ENCODE measurements at places on chromosomes 2 and 18.

- DNase-seq: no peak
Measured at GRCh38 chr18:22830511-22830910, 102.6 kb upstream of the RBBP8 start.

GRCh38 chr18:23872701-23873550, 141.6 kb upstream of the TTC39C start:
- no peak for DNase-seq

DNA sequence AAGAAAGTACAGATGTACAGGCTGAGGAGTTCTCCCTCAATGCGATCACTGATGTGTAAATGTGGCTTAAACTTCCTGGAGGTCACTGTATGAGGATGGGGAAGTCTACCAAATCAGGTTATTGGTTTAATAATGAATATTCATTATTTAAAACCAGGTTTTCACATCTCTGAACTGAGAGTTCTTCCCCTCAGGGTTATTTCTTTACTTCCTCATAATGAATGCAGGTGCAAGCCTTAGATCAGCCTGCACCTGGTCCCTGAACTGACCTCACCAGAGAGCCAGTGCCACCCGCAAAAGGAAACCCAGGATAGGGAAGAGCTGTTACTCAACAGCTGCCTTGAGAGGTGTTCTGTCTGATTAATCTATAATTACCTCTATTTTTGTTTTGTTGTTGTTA, 369.0 kb downstream of the EPHA4 start:
- DNase-seq: no peak

- DNase-seq: no peak
Measured at GRCh38 chr18:69208545-69208944, 192.1 kb upstream of the DOK6 start.

GRCh38 chr18:37769826-37770225, 204.2 kb upstream of the CELF4 start:
- DNase-seq: no peak

DNA sequence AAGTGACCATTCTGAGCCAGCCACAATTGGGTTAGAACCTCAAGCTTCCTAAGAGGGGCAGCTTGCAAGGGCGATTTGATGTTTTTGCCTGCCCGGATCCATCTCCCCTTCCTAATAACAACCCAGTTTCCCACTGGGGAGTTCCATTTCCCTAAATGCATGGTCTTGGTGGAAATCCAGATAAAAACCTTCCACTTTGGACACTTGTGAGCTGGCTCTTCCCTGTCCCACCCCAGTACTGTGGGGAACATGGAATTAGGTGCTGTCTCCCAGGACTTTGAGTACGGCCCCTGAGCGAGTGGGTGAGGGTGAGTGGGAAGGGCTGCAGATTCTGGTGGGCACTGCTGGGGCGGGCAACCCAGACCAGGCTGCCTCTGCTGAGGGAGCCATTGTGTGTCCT, 122.3 kb downstream of the DDX1 start:
- no peak for DNase-seq

GRCh38 chr2:44055664-44056063, 59.9 kb upstream of the LRPPRC start:
- no peak for DNase-seq

DNA sequence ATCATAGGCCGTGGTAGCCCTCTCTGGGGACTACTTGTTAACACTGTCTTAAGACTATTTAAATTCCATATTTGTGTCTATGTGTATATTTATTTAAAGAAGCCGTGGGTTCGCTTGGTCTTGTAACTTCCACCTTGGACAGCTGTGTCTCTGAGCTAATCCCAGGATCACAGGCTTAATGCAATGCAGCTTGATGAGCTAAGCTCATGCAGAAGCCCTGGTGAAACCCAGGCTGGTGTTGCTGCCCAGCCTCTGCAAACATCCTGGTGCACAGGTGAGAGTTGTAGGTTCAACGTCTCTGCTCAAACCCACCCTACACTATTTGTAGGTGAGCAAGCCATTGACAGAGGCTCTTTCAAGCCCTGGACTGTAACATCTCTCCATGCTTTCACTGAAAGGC, 211.8 kb downstream of the FAM210A start:
- no peak for DNase-seq

DNA sequence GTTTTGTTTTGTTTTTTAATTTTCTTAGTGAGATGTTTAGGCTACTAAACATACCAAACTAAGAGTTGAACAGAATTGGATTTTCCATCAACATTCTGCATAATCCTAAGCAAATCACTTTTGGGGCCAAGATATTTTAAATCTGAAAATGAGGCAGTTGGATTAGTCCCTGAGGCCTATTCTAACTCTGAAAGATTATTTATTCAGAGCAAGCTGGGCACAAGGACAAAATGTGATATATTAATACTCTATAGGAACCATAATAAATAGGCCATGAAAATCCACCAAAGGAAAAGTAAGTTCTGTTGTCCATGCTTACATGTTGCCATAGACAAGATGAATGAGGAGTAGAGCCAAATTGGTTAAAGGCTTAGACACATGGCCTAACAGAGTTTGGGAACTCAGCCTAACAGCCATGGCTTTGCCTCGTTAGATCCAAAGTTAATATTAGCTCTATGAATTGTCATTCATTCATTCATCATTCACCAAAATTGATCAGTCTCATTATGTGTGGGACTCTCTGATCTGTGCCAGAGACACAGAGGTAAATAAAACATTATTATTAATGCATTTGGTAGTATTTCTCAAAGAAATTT, 183.5 kb downstream of the SCG2 start:
- DNase-seq: no peak

DNA sequence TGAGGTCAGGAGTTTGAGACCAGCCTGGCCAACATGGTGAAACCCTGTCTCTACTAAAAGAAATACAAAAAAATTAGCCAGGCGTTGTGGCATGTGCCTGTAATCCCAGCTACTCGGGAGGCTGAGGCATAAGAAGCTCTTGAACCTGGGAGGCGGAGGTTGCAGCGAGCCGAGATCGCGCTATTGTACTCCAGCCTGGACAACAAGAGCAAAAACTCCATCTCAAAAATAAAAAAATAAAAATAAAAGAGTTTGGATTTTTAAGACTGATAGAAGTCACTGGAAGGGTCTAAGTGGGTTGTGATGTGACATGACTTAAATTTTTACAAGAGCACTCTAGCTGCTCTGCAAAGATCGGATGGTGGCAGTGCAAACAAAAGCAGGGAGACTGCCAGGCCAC, 15.9 kb downstream of the KCNK3 start:
- DNase-seq: no peak

DNA sequence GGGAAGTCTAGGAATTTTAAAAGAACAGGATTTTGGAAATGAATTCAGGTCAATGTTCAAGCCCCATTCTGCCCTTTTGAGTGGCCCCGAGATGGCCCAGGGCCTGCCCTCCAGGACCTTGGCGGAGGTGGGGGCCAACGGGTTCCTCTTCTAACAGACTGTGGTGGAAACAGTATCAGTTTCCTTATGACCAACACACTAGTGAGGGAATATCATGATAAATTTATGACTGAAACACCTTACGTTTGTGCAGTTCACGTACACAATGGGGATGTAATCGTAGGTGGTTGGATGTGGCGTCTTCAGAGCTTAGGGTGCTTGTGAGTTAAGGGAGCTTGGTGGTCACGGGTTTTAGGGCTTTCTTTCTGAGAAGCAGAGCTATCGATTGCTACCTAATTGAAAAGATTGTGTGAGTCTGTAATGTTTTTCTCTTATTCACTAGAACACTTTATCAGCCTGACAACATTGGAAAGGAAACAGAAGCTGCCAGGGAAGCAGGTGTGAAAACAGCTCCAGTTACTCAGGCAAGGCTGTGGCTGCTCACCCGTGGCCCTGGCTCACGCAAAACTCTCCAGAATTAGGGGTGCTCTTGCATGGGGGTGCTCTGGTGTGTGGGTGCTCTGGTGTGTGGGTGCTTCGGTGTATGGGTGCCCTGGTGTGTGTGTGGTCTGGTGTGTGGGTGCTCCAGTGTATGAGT, 165.3 kb downstream of the SNTG2 start:
- DNase-seq: no peak

DNA sequence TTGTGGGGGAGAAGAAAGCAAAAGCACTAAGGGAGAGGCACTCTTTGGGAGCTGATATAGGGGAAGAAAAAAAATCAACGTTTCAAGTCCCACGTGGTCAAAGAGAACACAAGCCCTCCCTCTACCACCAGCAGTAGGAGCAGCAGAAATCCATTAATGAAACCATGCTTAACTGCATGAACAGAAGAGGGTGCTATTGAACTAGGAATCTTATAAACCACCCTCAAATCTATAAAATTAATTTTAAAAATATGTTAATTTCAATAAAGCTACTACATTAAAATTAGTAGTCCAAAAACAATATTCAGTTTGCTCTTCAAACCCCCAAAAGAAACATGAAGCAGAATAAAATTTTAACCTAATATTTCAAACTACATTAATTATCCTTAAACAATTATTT, 147.8 kb downstream of the TMEM18 start:
- peak; percentile 14 for DNase-seq

DNA sequence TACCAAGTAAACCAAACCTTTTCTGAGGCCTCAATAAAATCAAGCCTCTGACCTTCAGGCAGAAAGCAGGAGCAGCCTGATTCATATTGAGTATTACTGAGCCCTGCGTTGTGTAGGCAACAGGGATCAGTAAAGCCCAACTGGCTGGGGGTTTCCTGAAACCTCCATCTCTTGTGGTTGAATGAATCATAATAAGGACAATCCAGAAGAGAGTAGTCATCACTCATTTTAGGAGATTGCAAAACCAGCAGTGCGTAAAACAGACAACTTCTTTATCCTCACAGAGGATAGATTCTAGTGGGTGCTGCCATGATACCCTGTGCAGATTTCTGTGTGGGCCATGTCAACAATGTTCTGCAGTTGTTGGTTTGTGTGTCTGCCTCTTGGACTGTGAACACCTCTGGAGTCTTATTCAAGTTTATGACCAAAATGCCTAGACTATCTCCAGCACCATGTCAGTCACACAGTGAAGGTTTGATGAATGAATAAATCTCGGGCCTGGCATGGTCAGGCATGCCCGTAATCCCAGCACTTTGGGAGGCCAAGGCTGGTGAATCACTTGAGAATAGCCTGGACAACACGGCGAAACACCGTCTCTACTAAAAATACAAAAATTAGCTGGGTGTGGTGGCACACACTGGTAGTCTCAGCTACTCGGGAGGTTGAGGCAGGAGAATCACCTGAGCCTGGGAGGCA, 51.8 kb upstream of the RAB27B start:
- peak; percentile 97 for DNase-seq

DNA sequence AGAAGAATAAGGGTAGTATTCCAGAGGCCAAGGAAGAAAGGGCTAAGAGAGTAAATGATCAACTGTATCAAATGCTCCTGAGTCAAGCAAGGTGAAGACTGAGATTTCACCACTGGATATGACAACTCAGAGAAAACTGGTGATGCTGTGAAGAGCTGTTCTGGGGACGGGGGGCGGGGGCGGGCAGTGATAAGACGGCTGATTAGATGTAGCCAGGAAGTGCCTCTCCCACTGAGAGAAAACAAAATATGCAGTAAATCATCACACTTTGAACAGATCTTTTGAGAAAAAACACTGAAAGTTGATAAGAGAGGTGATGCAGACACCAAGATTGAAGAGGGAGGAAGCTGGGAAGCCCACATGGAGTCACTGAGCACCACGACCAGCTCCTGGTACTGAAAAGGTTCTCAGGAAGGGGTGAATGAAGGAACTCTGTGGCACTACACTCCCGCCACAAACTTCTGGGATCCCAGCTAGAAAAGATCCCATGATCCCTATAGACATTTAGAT, 75.8 kb downstream of the MYO3B start:
- no peak for DNase-seq

GRCh38 chr2:238924032-238924431, 76.1 kb downstream of the TWIST2 start:
- no peak for DNase-seq

- DNase-seq: no peak
Measured at GRCh38 chr2:233803292-233803911, 25.3 kb downstream of the MROH2A start.

DNA sequence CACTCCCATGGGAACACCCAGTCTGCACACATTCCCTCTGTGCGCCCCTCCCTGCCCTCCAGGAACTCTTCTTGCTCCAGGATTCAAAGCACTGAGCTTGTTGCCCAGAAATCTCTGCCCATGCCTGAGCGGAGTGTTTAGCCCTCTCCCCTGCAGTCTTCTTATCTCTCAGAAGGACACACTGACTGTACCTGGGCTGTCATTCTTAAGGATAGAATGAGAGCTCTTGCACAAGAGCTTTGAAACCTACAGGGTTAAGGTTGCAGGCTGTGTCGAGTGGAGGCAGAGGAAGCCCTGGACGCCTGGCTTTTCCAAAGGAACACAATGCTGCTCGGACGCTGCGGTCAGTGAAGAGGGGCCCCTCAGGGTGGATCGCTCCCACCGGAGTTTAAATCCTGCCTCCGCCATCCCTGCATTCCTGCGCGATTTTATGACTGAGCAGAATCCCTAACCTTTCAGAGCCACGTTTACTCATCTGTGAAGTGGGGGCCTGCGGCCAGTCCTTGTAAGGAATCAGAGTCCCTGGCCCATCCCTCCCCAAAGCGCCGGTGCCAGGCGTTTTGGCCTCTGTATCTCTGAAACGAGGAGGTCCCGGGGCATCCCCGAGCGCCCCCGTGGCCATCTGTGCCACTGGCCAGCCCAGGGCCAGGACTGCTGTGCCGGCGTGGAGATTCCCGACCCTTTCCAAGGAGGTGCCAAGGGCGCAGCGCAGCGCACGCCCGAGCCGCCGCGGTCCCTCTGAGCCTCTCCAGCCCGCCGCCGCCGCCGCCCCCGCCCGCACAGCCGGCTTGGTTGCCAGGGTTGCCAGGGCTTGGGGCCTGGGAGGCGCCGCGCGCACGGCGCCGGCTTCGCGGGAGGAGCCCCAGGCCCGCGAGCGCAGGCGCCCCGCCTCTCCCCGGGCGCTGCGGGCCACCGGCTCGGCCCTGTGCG, 58.9 kb downstream of the FAM168B start:
- peak; percentile 17 for DNase-seq

DNA sequence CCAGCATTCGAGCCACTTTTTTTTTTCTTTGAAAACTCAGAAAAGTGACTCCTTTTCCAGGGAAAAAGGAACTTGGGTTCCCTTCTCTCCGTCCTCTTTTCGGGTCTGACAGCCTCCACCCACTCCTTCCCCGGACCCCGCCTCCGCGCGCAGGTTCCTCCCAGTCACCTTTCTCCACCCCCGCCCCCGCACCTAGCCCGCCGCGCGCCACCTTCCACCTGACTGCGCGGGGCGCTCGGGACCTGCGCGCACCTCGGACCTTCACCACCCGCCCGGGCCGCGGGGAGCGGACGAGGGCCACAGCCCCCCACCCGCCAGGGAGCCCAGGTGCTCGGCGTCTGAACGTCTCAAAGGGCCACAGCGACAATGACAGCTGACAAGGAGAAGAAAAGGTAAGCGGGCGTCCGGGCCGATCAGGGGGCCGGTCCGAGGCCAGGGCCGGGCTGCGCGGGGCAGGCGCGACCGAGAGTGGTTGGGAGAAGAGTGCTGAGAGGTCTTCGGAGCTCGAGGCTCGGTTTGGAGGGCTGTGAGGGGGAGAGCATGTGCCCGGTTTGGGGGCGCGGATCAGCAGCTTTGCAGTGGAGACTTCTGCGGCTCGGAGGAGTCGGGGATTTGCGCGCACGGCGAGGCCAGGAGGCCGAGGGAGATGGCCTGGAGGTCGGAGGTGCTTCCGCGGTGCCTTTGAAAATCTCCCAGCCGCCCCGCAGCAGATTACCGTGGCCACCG, 502 bp downstream of the EPAS1 start:
- no peak for DNase-seq

- DNase-seq: no peak
Measured at GRCh38 chr2:14420851-14421250, 211.7 kb upstream of the LRATD1 start.

- no peak for DNase-seq
Measured at GRCh38 chr18:3704556-3705344, 254.8 kb downstream of the TGIF1 start.

- no peak for DNase-seq
Measured at GRCh38 chr2:157334335-157334734, 8.7 kb upstream of the ERMN start.

GRCh38 chr2:226352941-226353560, 446.6 kb downstream of the IRS1 start:
- no peak for DNase-seq

Measured in cardiac fibroblast (primary cell).